Lung microvascular endothelial cell (primary cell): ENCODE measurements at places on chromosomes 6 and 20. TPM values are rescaled to one million over a fixed set of nuclear protein-coding genes. Genes with fewer than 3 reads are reported as not detected.
A peak's percentile ranks its signal among the peaks of the same experiment; 100 is the strongest.

GRCh38 chr20:53602661-53603060 lies 9.0 kb upstream of the ZNF217 start:
- no peak for DNase-seq

- peak; percentile 85 for DNase-seq
Observed at GRCh38 chr6:138545621-138545980, 46.3 kb upstream of the NHSL1 start.

DNA sequence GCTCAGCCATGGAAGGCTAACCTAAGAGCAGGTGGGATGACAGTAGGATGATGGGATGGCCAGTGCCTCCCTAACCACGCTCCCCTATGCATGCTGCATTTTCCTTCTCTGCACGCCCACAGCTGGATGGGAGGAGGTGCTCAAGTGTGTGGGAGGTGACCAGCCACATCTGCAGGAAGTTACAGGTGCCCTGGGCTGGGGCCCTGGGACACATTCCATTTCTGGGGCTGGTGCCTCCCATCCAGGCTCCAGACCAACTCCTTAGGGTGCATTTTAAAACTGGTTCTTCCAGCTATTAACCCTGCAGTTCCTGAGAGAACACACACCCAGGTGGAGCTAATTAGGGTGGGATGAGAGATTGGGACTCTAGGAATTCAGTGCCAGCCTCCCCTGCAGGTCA lies 135.3 kb upstream of the ARMC2 start:
- DNase-seq = no peak

DNA sequence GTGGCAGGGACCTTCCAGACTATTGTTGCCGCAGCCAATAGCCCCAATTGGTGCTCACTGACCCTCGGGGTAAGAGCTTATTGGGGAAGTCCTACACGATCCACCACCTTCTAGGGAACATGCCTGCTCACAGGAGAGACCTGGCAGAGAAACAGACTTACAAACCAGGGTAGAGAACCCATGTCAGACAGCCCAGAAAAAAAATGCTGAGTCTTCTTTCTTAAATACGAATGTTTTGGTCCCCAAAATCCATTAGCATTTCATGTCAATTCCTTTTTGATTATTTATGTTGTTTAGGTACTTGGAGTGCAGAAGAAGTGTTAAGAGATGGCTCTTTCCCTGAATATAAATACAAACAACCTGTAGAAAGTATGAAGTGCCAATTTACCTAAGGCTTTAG lies 84.9 kb upstream of the PDE10A start:
- no peak for DNase-seq

GRCh38 chr6:109491207-109491938 lies 8.4 kb upstream of the ZBTB24 start:
- no peak for DNase-seq

DNA sequence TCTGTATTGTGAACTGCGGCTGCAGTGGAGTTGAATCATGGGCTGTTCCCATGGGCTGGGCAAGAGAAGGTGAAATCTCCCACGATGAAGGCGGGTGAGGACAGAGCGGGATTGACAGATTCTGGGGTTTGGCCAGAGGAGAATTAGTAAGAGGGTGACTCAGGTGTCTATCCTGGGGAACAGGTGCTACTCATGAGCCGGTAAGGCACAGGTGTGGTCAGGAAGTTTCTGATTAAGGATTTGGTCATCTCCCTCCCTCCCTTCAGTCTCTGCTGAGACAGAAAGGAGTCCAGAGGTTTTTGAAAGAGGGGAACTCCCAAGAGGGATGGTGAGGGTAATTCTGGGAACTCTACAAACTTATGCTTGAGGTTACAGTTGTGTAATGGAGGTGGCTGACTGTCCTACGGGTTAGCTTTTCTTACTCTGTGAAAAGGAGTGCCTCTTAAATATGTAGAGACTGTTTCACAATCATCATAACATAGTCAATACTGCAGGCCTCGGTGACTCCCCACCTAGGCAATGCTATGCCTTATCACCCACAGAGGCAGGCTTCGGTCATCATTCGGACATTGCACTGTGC lies 31.5 kb downstream of the SERPINB1 start:
- DNase-seq = no peak

DNA sequence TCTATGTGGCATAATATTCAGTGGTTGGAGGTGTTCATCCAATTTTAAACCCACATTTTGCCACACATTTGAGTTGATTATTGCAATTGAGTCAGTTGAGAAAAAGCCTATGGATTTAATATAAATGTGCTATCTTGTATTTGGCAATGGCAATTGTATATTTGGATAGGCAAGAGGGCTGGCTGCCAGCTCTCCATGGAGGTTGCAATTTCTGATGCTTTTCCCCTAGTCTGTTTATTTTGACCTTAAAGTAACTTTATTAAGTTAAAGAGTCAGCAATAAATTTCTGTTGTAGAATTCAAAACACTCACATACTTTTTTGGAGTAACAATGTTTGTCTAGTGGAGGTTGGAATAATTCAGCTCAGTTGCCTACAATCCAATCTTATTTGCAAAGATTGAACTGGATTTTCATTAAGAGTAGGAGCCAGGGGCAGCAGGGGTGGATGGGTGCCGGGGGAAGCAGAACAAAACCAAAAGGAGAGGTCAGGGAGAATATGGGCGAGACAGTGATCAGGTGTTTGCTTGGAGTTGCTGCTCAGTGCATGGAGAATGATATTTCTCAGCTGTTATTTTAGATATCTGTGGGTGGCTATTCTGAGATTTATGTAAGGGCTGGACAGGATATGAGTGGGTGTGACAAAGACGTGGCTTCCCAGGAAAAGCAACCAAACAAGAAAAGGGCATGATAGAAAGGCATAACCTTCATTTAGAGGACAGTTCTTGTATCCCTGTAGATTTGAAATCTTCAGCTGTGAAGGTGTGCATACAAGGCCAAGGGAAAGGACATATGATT lies 163.0 kb downstream of the HDGFL1 start:
- no peak for DNase-seq

DNA sequence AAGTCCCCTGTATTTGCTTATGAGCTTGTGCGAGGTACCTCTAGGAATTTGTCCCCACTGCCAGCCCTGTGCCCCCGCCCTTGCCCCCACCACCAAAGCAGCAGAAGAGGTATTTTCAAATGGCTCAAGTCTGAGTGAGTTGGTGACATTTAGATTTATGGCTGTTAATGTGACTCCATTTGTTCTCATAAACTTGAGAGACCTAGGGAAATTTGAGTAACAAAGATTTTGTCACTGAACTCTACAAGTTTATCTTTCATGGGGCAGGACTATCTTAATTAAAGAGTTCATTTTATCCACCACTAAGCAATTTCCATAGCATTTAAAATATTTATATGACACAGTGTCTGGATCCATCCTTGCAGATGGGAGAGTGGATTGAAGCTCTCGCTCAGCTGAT lies 108.5 kb downstream of the PRND start:
- no peak for DNase-seq

DNA sequence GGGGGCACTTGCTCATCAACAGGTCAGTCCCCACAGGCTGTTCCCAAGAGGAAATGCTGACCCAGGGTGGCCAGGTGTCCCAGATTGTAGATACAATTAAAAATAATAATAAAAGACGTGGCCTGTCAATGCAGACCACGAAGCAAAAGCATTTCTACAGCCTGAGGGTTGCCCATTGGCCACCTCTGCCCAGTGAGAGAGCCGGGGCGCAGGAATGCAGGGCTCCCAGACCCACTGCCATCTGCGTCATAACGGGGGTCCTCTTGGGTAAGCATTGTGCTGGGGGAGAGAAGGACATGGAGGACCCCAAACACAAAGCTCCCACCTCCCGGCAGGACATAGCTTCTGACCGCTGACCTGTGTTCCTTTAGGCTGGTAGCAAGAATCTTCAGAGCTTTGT lies 22.9 kb upstream of the AFDN start:
- no peak for DNase-seq

DNA sequence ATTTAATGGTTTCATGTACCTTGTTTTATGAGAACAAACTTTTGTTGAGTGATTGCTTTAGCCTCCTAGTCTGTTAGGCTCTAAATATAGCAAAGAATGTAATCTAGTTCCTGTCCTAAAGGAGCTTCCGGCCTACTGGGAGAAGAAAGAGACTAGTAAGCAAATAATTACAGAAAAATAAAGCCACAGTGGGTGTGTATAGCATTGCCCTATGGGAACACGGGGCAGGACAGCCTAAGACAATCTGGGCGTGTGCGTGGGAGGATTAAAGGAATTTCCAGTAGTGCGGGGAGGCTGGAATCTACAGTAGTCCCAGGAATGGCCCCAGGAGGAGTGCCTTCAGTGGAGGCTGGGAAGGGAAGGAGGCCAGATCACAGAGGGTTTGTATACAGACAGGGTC lies 98.1 kb upstream of the AKAP12 start:
- DNase-seq = peak; percentile 53

Gene TRDN
- total RNA-seq = not detected in 2 replicates

Gene CDC5L
- total RNA-seq = 12.4 and 16.3 TPM in 2 replicates

Gene CLVS2
- not detected in 2 replicates for total RNA-seq

Gene GPX5
- total RNA-seq = not detected in 2 replicates

Gene ME1
- 2.2 and 6.5 TPM in 2 replicates for total RNA-seq

Gene PRPH2
- 0.44 and 0.60 TPM in 2 replicates for total RNA-seq
